ENCODE measurements at places on chromosomes 6 and 20.
A peak's percentile ranks its signal among the peaks of the same experiment; 100 is the strongest.

DNA sequence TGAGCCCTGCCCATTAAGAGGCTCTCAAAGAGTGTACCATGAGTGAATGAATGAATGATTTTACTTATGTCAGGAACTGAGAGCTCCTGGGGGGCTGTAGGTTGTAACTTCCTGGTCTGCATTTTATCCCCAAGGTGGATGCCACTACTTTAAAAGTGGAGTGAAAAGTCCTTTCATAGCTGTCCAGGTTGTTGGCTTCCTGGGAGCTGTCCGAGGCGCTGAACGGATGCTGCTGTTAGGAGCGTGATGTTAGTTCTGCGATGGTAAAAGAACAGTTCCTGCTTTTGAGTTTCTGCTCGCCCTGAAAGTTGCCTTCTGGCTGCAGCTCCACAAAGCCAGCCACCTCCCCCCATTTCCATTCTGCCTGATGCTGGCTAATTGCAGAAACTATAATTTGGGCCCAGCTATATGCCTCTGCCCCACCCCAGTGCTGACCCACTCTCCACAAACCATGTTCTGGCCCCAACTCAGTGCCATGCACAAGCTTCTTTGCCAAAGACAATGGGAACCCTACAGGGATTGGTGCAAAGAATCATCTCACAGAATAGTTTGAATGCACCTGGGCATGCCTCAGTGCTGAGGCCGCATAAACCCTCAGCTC is 330.9 kb upstream of the CDH4 start:
- peak; percentile 15 for DNase-seq

DNA sequence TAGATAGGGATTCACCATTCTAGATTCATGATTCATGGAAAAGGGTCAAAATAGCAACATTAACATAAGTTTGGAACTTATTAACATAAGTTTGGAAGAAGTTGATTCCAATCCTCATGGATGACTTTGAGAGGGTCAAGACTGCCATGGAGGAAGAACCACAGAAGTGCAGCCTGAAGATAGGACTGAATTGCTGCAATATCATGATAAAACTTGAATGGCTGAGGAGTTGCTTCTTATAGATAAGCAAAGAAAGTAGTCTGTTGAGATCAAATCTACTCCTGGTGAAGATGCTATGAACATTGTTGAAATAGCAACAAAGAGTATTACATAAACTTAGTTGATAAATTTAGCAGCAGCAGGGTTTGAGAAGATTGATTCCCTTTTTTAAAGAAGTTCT is 62.2 kb downstream of the GMDS start:
- DNase-seq: no peak

- no peak for DNase-seq
These were observed 405.0 kb downstream of the CDKAL1 start for GRCh38 chr6:20939161-20939775.

GRCh38 chr6:122014961-122015360 is 384.5 kb upstream of the HSF2 start:
- no peak for DNase-seq

DNA sequence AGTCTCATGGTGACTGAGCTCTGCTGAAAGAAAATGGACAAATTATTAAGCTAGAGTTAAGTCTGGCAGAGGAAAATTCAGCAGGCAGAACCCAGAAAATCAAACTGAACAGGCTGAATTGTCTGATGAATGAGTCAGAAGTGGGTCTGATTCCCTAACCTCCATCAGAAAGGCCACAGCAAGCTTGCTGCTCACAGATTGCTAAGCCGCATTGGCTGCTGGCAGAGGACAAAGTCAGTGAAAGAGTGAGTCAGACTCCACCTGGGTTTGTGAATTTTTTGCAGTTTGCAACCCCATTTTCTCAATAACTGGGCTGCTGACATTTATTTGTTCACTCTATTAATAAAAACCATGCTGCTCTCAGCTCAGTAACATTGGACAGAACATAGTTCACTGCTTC is 191.3 kb downstream of the EPM2A start:
- DNase-seq: no peak

DNA sequence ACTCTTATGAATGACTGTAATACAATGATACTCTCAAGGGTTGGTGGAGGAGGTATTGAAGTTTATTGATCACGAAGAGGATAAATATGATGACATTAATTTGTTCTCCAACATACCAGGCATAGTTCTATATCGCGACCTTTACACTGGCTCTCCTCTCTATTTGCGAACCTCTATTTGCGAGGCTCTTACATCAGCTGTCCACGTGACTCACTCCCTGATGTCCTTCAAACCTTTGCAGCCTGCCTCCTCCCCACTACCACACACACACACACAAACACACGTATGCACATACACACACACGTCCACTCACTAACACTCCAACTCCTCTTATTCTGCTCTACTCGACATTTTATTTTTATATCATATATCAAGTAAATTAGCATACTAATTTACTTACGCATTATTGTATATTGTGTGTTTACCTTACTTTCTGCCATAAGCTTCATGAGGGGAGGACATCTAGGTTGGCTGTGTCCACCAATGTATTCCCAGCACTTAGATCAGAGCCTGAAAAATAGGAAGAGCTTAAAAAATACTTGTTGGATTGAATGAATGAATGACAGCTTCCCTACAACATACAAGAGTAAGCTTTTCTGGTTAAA is 53.3 kb upstream of the TNFRSF21 start:
- no peak for DNase-seq

GRCh38 chr6:170553534-170554012 is 466 bp upstream of the PSMB1 start:
- DNase-seq: peak; percentile 2

GRCh38 chr6:55040102-55040848 is 134.0 kb upstream of the HCRTR2 start:
- no peak for DNase-seq

- DNase-seq: no peak
These were observed 100.0 kb downstream of the OR2B2 start for GRCh38 chr6:27812078-27812804.

DNA sequence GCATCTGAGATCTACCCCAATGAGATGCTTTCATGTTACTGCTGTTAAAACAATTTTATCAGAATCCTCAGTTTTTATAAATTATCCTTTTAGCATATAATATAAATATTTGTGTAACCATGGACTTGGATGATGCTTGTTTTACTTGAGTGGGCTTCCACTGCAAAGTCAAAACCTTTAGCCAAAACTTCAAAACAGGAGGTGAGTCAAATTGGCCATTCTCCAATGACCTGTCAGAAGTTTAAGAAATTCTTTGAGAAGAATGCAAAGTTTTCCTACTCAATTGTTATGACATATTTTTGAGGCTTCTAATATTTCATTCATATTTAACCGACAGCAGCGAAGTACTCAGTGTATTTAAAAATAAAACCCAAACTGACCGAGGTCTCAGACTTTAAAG is 507.9 kb downstream of the EYS start:
- no peak for DNase-seq
